CD4-positive, alpha-beta T cell treated with Interleukin-4 for 4 hours (primary cell): ENCODE measurements at places on chromosomes 4 and X.

GRCh38 chr4:38364383-38364963, 299.5 kb upstream of the KLF3 start:
- no peak for DNase-seq

DNA sequence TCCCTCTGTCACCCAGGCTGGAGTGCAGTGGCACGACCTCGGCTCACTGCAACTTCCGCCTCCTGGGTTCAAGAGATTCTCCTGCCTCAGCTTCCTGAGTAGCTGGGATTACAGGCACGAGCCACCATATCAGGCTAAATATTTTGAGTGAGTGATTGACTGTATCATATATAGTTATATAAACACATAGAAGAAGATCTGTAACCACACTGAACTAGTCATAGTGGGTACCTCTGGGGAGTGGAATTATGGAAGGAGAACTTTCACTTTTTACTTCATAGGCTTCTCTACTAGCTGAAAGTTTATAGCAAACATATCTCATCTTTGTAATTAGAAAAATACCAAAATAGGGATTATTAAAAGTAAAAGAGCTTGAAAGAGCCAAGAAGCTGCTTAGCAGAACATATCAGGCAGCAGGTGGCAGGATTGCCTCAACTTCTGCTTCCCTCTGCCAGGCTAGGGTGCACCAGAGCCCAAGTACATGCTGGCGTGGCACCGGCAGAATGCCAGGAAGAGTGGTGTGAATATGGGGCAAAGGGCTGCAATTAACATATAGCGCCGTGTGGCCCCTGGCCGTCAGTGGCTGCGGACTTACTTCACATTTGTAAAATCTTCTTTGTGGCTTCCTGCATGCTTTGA, 39.5 kb upstream of the CD40LG start:
- peak; percentile 61 for DNase-seq

GRCh38 chr4:147546349-147546748, 65.5 kb downstream of the EDNRA start:
- no peak for DNase-seq

DNA sequence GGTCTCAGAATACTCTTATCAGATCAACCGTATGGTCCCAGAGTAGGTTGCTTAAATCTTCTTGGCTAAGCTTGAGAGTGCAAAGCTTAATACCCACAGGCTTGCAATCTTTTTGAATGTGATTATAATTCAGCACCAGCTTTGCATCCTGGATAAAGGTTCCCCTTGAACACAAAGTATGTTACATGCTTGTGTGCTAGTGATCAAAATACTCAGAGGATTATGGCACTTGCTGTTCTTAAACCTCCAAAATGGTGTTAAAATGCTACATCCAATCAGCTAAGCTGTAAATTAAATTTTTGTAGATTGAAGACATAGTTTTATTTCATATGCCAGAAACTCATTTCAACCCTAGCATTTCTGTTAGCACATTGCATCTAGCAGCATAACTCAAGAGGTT, 812.2 kb upstream of the TENM3 start:
- no peak for DNase-seq

- no peak for DNase-seq
Measured at GRCh38 chr4:27835851-27836250, 975.2 kb downstream of the STIM2 start.

GRCh38 chr4:185190306-185190856, 13.4 kb downstream of the CFAP97 start:
- DNase-seq = no peak

GRCh38 chrX:46929439-46930261, 17.4 kb downstream of the JADE3 start:
- DNase-seq = no peak

DNA sequence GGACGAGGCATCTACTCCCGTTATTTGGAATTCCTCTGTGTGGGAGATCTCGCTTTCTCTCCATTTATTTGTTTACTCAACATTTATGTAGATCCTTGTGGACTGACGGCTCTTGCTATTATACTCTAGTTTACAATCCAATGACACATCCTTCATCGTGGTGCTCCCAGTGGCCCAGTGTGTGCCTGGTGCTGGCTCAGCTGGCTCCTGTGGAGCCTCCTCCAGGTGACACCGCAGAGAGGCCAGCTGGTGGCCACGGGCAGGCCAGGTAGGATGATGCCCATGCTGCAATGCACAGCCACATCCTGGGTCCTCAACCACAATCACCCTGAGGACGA, 84.0 kb upstream of the AFAP1 start:
- DNase-seq = no peak

- DNase-seq = no peak
Measured at GRCh38 chr4:7487998-7488671, 53.4 kb upstream of the PSAPL1 start.

DNA sequence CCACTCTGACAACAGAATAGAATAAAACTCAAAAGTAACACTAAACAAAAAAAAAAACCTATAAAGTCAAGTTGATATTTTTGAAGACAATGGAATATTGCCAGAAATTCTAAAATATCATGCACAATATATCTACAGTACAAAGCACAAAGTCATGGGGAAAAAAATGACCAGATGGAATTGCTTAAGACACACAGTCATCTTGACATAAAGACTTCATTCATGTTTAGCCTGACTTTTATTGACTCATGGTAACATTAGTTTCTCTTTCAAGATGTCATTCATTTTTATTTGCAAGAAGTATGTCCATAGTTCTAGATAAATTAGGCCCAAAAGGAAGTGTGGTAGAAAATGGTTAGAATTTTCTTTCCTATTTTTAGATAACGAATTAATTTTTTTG, 259.1 kb downstream of the CAMK2D start:
- no peak for DNase-seq

GRCh38 chrX:69144838-69145680, 20.2 kb downstream of the PJA1 start:
- no peak for DNase-seq

GRCh38 chrX:147069926-147070325, 255.4 kb upstream of the CXorf51A start:
- no peak for DNase-seq

- DNase-seq = no peak
Measured at GRCh38 chr4:86452924-86453531, 93.2 kb upstream of the MAPK10 start.

DNA sequence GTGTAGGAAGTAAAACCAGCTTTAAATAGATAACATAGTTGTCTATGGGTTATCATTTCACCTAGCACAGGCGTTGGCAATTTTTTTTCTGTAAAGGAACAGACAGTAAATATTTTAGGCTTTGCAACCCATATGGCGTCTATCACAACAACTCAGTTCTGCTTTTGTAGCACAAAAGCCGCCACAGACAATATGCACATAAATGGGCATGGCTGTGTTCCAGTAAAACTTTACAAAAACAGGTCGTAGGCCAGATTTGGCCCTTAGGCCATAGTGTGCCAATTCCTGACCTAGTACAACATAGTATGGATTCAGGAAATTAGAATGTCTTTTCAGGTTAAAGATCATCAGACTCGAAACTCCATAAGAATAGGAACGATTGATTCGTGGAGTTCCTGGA, 265.3 kb upstream of the GK2 start:
- no peak for DNase-seq

DNA sequence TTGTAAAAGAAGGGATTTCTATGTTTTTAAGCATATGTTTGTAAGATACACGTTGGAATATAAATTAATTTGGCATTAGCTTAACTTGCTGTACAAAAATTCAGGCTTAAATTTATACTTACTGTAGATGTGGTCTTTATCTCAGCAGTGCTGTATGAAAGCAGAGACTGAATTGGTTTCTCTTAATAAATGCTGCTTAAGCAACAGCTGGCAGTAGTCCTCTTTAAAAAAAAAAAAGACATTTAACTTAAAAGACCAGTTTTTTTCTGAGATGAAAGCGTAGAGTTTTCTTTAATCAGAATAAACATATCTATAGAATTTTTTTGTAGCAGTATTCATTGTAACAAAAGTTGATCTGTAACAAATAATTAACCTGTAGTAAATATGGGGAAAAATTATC, 124.6 kb downstream of the RAP1GDS1 start:
- no peak for DNase-seq

GRCh38 chrX:46376246-46376885, 168.9 kb downstream of the ZNF674 start:
- DNase-seq = peak; percentile 44

DNA sequence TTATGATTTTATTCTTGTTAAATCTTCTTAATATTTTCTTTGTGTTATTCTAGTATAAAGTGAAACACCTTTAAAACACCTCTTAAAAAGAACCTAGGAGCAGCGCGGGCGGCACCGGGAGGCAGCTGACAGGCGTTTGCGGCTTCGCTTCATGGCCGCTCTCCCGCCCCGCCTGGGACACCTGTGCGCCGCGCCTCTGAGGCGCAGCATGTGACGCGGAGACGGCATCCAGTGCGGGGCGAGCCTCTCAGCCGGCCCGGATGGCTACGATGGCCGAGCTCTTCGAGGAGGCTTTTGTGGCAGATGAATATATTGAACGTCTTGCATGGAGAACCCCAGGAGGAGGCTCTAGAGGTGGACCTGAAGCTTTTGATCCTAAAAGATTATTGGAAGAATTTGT, 1592.7 kb downstream of the TECRL start:
- no peak for DNase-seq

DNA sequence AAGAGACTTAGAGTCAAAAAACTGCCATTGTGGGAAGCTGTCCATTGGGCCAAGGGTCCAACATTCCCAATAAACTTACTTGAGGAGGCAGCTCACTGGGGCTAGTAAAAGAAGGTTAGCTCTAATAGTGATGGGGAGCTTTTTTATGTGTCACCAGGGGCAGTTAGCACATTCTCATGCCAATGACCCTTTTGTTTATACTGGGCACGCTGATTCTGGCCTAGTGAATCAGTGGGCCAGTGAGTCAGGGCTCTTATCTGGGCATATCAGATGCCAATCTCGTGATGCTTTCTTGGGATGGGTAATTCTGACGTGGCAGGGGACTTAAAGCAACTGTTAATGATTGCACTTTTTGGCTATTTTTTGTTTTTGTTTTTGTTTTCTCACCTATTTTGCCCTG, 27.8 kb downstream of the TCEAL1 start:
- no peak for DNase-seq

DNA sequence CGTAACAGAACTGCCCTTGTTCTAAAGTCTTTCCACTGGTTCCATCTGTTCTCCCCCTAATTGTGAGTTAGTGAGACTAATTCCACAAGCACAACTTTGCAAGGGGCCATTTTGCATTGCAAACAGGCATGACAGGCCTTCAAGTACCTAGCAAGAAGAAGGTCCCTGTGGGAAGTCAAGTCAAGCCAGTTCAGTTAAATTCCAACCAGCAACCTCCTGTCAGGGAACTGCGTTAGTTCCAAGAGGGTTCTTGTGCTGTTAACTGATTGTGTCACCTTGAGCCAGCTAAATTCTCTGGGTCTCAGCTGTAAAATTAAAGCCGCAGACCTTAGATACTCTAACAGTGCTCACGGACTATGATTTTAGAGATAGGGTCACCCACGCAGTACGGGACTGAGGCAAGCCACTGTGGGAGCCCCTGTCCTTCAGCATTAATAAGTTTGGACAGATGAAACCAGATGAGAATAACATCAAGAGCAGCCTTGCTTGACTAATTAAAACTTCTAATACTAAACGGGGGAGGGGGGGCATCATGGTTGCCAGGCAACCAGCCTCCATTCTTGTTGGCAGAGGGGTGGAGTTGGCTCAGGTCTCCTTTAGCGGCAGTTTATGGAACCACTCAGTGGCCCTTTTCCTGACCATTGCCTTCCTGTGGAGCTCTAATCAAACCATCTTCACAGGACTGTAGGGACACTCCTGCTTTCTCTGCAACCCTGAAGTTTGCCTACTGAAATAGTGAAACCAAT, 24.1 kb upstream of the TMEM150C start:
- no peak for DNase-seq

DNA sequence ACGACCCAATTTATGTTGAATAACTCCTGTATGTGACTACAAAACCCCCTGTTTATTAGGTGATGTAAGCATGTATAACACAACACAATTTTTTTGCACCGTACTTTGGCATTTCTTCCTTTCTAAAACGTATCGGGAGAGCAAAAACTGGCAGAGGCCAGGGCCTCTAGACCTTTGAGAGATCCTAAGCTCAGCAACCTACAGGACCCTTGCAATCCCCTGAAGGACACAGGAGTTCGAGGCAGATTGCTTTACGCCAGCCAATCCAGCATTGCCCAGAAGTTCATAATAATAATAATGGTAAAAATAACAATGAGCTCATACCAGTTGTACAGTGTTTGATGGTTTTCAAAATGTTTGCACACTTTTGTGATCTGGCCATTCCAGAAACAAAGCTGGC, 7.7 kb downstream of the NKX3-2 start:
- no peak for DNase-seq

DNA sequence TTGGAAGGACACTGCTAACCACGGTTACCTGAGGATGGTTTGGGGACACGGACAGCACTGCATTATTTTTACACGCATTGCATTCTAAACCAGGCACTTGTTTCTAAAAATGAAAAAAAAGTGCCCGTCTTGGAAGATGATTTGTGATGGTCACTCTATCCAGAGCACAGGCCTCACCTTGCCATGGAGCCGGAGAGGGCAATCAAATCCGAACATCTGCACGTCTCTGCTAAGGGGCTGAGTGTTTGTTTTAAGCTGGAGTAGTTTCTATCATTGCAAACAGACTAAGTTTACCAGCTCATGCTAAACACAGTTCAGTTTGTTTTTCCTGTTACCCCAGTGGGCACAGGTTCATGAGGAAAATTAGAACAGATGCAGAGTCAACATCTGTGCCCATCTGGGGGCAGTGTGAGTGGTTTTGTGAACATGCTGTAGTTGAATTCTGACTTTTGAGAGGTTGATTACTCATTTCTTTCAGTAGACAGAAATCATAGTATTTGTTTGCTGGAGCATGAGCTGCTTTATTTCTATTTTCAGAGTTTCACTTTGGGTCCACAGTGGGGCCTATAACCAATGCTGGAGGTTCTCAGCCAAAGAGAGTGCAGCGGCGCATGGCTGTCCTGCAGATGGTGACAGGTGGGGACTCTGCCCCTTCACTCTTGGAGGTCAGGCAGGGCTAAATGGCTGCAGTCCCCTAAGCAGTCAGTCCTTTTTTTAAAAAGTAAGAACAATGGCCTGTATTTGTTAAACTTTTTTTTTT, 65.4 kb upstream of the ENPP6 start:
- no peak for DNase-seq

GRCh38 chr4:59122626-59123025, 2012.4 kb upstream of the IGFBP7 start:
- no peak for DNase-seq

DNA sequence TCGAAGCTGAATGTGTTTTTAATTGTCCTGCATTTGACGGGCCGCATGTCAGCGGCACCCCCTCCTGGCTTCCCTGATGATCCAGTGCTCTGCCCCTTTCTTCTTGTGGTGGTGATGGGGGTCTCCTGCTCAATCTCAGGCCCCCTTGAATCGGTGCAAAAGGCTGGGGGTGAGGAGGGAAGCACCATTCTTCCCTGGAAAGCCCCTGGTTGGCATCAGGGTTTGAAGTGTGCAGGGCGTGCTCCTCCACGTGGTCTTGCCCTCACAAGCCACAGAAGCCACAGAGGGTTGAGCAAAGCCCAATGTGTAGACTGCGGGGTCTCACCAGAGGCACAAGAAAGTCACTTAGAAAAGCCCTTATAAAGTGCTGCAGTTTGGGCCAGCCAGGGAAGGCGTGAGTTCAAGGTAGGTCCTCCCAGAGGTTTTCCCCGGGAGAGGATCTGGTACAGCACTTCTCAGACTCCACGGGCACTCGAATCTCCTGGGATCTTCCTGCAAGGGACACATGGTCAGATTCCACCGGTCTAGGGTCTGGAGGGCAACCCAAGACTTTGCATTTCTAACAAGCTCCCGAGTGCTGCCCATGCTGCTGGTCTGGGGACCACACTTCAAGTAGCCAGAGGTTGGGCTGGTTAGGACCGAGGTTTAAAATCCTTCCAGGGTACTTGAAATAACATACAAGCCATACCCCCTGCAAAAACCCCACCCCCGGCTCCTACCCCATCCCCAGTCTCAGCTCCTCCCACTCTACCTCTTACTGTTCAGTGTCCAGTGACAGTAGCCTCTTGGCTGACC, 35.1 kb downstream of the PSAPL1 start:
- DNase-seq = no peak
